ENCODE measurements at places on chromosomes 1 and 21.

DNA sequence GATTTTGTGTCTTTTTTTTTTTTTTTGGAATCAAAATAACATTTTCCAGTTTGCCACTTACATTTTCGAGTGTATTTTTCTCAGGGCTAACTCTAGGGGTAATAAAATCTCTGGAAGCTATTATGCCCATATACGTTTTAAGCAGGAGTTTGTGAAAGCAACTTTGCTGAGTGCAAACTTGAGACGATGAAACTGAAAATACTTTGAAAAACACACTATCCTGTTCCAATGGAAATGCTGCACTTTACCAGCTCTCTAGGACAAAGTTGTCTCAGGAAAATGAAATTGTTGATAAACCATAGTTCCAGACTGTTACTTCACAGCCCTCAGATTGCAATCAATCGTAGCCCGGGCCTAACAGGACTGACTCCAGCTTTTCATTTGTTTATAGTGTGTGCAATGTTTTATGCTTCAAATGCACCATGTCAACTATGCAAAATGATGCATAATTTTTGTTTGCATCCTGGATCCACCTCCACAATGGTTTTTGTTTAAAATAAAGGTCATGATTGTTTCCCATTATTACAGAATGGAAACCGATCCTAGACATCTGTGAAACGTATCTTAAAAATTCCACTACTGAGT is 220.6 kb upstream of the PKN2 start:
- peak; percentile 19 for DNase-seq

- no peak for DNase-seq
Measured at GRCh38 chr1:2326524-2326923, 64.8 kb downstream of the MORN1 start.

- DNase-seq = no peak
Measured at GRCh38 chr1:77279929-77280328, 1.9 kb upstream of the AK5 start.

DNA sequence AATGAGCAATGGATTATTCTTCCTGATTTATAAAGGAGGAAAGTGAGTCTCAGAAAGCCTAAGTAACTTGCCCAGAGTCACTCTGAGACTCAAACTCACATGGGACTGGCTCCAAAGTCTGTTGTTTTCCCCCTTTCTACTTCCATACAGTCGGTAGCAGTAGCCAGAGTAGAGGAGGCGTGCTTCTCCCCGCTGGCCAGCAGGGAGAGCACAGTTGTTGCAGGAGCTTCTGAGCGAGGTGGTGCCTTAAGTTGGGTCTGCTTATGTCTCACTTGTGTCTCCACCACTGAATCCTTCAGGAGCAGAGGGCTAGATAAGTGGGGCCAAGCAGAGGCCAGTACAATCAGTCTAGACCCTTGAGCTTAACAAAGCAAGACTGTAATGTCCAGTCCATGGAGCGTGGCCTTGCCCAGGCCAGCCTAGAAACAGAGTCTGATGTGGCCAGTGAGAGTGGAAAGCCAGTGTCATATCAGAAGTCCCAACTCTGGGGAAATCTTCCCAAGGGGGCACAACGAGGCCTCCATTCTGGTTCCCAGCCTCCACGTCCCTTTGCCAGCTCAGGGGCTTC is 181.9 kb downstream of the ZSCAN20 start:
- no peak for DNase-seq

DNA sequence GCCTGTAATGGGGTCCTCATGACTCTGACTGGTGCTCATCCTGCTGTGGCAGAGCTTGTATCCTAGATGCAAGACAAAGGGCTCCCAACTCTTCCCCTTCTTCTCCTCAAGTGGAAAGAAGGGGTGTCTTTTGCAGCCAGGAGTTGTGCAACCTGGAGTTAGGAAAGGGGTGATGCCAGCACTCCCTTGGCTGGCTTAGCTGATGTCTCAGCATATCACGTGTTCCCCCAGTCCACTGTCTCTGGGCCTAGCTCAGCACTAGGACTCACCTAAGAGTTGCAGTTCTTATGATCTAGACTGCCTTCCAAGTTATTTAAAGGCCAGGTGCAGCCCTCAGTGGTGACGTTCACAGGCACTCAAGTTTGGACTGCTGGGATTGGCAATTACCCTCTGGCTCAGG is 146.2 kb upstream of the GORAB start:
- DNase-seq = no peak

DNA sequence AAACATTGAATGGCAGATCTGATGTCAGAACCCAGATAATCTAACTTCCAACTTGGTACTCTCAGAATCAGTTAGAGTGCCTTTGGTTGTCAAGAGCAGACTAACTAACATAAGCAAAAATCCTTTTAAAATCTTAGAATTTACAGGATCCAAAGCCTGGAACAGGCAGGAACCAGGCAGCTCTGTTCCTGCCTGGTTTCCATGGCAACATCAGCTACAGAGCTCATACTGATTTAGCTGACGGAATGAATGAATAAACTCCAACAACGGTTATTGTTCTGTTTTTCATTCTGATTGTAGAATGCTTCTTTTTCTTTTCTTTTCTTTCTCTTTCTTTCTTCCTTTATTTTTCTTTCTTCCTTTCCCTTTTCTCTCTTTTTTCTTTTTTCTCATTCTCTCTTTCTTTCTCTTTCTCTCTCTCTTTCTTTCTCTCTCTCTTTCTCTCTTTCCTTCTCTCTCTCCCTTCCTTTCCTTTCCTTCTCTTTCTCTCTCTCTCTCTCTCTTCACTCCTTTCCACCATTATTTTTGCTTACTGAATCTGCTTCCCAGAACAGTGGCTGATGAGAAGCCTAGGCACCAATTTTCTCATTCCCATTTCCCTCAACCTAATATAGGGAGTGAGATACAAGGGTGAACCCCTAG is 121.6 kb downstream of the RGS7 start:
- no peak for DNase-seq

DNA sequence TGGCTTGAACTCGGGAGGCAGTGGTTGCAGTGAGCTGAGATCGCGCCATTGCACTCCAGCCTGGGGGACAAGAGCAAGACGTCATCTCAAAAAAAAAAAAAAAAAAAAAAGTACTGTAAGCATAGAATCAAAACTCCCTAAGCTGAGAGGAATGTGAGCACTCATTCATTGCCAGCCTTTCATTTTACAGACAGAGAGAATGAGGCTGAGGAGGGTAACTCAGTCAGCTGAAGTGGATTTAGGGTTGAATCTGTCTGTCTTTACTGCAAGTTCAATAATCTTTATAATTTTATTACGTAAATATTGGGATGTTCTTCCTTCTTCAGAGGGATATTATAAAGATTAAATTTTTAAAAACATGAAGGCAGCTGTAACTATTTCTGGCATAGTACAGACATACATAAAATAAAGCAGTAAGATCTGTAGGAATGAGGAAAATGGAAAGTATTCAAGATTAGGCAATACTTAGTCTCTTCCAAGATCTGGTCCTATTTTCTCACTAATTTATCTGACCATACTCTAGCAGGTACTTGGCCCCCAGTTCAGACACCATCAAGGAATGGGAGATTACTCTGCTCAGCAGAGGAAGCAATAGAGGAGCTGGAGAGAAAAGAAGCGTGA is 24.1 kb upstream of the MNDA start:
- DNase-seq = no peak

GRCh38 chr1:104018922-104019674 is 269.4 kb downstream of the AMY1C start:
- no peak for DNase-seq

DNA sequence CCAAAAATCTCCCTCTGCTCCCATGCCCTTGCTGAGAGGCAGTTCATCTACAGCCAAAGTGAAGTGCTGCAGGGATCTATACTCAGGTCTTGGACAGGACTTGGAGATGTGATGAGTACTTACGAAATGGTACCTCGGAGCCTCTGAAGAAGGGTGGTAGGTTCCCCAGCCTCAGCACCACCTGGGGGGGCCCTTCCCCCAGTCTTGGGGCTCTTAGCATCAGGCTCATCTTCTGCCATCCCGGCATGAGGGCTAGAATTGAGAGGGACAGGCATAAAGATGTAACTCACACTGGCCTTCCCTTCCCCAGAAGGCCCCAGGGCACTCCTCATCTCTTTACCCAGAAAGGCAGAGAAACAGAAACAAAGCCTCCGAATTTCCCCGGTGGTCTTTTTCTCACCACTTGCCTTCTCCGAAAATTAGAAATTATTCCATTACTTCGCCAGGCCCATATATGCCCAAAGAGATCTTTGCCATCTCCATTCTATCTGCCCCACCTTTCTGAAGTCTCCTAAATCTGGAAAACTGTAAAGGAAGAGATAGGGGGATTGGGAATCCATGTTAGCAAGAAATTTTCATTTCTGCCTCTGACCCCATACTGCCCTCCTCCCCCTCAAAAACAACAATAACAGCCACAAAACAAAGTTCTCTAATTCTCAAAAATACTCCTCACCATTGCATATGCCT is 827 bp downstream of the RFX5 start:
- no peak for DNase-seq

GRCh38 chr1:186896211-186896610 is 67.5 kb downstream of the PLA2G4A start:
- DNase-seq = no peak

DNA sequence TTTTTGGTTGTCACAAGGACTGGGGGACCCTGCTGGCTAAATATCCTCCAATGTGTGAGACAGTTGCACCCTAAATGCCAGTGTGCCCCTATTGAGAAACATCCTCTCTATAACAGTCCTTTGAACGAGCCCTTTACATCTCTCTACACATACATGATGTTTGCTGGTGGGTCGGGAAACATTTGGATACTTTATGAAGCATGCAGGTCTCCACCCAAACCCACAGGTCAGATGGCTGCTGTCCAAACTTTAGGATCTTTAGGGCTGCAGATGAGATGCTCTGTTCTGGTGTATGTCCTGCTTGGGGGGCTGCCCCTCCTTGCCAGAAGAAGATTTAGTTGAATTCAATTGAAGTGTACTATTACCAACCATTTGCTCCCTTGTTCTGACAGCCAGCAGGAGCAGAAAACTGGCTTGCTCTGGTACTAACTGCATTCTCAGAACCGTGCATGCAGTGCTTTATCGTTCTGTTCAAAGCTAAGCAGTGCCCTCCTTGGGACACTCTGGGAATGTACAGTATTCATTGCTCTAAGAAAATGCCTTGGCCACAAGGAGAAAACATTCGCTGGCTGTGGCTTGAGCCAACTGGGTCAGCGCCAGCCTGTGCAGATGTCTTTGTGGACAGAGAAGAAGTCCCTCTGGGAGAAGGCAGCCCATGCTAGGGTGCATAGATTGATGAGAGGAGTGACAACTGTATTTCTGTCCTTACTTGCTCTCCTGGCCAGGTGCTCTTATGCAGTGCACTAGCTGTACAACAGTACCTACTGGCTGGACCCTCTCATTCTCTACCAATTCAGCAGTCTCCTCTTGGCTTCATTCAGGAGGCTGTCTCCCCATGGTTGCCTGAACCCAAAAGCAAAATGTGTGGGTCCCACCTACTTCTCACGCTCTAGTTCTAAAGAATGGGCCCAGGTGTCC is 61.4 kb upstream of the DIRAS3 start:
- peak; percentile 74 for DNase-seq

DNA sequence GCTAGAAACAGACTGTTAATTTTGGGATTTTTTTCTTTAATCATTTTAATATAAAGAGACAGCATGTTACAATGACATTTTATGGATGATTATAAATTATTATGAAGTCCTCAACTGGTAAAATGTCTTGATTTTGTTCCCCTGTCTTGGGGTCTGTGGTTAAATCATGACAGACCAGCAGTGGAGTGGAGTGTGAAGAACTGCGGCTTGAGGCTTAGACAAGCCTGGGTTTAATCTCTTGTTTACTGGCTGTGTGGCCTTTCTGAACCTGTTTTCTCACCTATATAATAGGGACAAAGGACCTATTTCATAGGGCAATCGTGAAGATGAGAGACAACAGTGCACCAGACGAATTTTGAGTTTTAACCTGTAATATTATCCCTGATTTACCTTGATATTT is 1.8 kb upstream of the UMODL1 start:
- DNase-seq = no peak

DNA sequence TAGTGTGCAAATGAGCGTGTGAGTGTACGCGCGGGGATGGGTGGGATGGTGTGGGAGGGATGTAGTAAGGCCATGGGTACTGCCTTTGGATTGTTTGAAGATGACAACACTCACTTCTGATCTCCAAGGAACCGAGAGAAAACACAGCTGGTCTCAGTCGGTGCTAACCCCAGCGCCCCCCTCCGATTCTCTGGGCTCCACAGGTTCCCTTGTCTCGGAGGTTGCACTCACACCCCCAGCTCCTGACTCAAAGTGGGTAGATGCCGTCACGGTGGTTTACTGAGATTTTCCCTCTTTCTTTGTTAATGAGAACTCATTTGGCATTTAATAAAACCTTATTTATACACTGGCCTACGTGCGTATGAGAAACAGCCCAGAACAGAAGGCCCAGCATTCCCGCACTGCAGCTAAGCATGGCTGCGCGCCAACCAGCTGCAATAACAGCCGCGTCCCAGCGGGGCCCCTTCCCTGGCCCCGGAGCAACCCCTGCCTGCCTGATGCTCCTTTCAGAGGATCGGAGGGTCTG is 25.8 kb downstream of the ABCA4 start:
- DNase-seq = peak; percentile 69

- DNase-seq = no peak
Measured at GRCh38 chr1:171860696-171861095, 19.4 kb downstream of the DNM3 start.

DNA sequence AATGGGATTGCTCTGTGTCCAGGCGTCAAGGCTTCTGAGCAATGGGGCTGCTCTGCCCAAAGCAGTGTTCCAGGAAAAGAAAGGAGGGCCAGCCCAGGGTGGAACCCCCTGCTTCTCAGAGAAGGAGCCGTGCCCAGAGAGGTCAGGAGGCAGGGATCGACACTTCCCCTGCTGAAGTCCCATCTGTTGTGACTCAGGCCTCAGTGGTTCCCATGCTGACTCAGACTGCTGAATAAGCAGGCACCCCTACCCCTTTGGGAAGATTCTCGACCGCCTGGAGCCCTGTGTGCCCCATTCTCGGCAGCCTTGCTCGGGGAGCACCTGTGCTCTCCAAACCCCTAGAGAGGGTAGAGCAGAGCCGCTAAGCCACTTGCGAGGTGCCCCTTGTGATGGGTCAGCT is 23.9 kb downstream of the PKP1 start:
- no peak for DNase-seq

- no peak for DNase-seq
Measured at GRCh38 chr1:206716870-206717673, 32.4 kb downstream of the MAPKAPK2 start.

GRCh38 chr1:72433591-72433990 is 151.3 kb upstream of the NEGR1 start:
- DNase-seq = no peak

DNA sequence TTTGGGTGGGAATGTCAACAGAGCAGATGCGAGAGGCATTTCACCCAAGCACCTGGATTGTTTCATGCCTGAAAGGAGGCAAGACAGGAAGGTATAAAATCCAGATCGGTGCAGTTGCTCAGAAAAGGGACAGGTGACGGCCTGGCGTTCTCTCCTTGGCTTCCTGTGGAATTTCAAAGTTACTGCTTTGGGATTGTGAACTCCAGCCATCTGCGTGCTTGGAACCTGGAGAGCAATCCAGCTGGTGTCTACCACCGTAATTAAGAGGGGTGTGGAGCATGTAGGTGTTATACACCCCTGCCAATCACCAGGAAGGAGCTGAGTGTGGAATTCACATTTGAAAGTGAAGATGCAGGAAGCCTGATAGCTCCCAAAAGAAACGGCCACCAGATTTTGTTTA is 286.1 kb downstream of the KIF26B start:
- no peak for DNase-seq

GRCh38 chr1:234871039-234871709 is 257.5 kb downstream of the TOMM20 start:
- no peak for DNase-seq

Data from AG09319 (cell line).